Stimulated activated CD4-positive, alpha-beta T cell treated with anti-CD3 and anti-CD28 coated beads, TNF-alpha, amount 100 ng/mL, for 48 hours (primary cell): ENCODE measurements at places on chromosomes 6 and 20.

- DNase-seq = no peak
Observed at GRCh38 chr6:74458536-74458935, 747.3 kb downstream of the COL12A1 start.

GRCh38 chr20:49572857-49573256 is 4.9 kb upstream of the PTGIS start:
- no peak for DNase-seq

DNA sequence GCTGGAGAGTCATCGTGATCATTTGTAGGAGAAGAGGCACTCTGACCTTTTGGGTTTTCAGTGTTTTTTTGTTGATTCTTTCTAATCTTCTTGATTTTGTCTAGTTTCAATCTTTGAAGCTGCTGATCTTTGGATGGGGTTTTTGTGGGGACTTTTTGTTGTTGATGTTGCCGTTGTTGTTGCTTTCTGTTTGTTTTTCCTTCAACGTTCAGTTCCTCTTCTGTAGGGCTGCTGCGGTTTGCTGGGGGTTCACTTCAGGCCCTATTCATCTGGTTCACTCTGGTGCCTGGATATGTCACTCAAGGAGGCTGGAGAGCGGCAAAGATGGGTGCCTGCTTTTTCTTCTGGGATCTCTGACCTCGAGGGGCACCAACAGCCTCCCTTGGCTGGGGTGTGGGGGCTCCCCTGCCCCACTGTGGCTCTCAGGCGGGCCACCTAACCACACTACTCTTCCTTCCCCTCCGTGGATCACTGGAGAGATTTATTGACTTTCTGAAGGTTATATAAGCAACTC is 21.5 kb upstream of the TMEM244 start:
- DNase-seq = no peak

- no peak for DNase-seq
Observed at GRCh38 chr6:18585032-18585573, 198.0 kb downstream of the RNF144B start.

GRCh38 chr6:162726947-162727321 is 632 bp downstream of the PRKN start:
- no peak for DNase-seq

GRCh38 chr6:68756454-68757375 is 121.6 kb downstream of the ADGRB3 start:
- no peak for DNase-seq

DNA sequence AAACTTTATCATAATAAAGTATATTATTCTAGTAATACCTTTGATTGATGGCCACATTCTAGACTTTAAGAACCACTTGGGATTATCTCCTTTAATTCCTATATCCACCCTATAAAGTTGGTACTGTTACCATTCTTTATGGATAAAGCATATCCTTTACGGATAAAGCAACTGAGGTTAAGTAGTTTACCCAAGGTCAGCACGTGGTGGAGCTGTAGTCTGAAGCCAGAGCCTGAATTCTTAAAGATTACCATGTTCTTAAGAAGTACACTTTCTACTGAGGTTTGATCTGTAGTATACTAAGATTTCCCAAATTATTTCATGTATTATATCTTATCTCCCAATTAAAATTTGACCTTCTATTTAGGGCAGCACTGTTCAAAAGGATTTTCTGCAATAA is 3.0 kb upstream of the NCOA7 start:
- DNase-seq = no peak

DNA sequence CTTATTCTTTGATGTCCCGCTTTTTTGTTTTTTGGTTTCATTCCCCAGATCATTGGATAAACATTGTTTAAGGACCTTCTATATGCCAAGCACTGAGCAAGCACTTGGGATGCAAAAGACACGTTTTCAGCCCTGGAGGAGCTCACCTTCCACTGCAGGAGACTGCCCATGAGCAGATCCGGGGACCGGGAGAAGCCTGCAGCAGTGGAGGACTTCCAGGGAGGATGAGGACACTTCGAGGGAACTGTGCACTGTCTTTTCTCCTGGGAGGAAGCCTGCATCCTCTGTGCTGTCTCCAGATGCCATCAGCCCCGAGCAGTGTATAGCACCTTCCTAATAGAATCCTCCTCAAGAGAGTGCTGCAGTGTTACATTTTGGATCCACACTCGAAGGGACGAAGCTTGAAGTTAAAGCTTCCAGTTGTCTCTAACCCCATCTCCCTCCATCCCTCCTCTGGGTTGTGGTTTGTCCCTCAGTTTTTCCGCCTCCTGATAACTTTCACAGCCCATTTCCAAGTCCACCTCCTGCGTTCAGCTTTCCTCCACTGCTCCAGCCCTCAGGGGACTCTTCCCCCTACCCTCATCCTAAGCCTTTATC is 5.8 kb upstream of the KCNG1 start:
- DNase-seq = no peak

DNA sequence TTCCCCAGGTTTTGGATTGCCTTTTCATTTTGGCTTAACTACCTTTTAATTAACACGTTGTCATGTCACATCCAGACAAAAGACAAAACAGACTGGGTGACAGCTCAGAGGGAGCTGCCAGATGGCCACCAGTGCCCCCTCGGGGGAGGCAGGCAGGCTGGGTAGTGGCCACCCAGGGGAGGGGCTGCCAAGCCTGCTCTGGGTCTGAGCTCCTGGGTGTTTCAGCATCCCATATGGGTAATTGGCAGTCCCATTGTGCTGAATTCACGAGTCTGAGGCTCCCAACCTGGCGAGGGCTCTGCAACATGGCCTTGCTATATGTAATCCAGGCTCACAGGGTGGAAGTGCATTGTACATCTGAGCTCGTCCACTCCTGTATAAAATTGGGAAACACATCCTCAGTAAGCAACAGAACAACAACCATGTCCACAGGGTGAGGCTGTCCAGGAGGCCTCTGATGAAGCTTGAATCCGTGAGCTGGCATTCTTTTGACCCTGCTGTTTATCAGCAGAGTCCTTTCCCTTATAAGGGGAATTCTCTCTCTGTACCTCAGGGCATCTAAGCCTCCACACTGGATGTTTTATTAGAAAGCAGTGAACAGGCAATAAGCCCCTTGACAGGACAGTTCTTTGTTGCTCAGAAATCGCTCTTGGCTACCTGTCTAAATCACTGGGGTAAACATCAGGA is 111.7 kb upstream of the SLC22A23 start:
- DNase-seq = no peak

DNA sequence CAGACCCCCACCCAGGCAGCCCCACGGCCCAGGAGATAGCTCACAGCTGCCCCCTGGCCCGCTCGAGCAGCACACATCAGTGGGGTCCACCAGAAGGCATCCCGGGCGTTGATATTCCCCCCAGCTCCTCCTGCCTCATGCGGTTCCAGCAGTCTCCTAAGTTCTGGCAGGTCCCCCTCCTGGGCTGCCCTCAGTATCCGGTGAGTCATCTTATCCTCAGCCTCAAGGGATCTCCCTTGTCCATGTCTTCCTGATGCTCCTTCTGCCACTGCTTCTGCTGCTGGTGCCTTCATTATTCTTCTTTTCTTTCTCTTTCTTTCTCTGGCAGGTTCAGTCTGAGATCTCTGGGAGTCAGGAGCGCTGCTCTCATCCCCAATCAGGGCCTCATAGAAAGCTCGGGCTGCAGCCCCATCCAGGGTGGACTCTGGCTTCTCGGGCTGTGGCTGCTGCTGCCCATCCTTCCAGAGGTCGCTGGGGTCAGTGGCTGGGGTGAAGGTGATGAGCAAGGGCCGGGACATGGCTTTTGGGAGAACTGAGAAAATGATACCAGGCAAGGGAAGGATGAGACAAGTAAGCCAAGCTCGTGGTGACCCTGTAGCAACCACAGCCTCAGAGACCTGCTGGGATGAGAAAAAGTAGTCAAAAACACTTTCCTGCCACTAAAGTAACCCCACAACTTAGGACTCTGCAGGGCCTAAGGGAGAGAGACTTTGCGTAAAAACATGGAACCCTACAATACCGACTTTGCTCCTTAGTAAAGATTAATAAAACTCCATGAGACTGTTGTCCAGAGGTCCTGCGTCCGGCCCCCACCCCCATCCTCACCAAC is 622 bp downstream of the GPANK1 start:
- no peak for DNase-seq

- DNase-seq = no peak
Observed at GRCh38 chr6:161658211-161658610, 384.4 kb upstream of the AGPAT4 start.

GRCh38 chr6:108993876-108994275 is 100.8 kb downstream of the SESN1 start:
- no peak for DNase-seq

- DNase-seq = no peak
Observed at GRCh38 chr6:118313208-118313607, 234.9 kb upstream of the PLN start.

DNA sequence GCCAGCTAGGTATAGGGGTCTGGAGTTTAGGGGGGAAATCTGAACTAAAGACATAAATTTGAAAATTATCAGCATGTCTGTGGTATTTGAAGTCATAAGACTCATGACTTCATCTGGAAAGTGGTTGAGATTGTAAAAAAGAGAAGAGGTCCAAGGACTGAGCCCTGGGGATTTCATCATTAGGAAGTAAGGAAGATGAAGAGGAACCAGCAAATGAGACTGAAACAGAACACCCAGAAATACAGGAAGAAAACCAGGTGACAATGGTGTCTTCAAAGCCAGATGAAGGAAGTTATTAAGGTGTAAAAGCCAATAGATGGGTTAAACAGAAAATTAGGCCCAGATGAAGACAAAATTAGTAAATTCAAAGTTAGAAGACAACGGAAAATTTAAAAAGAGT is 49.1 kb upstream of the UBR2 start:
- no peak for DNase-seq

DNA sequence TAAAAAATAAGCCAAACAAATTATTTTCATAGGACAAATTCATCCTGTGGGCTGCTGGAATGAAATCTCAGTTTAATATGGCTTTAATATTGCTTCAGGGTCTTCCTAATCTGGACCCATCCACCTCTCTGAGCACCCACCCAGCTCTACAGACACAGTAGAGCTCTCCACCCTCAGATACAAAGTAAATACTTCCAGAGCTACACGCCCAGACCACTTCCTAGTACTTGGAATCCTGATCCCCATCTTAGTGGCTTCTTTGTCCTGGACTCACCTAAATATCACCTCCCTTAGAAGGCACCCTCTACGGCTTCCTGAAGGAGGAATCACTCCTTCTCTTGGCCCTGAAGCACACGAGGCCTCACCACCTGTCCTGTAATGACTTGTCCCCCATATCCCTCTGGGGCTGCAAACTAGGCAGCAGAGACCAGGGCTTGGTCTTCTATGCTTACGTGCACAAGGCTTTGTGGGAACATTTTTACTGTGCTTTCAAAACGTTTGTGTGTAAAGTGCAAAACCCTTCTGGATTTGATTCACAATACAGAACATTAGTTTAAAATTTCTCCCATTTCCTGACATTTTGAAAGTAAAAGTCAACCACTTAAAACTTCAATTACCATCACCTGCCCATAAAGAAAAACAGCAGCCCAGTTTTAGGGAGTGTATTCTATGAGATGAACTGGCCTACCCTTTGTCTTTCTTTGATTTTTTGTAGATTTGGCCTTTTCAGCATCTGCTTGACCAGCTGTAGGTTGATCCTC is 2.4 kb downstream of the CTCFL start:
- DNase-seq = no peak

DNA sequence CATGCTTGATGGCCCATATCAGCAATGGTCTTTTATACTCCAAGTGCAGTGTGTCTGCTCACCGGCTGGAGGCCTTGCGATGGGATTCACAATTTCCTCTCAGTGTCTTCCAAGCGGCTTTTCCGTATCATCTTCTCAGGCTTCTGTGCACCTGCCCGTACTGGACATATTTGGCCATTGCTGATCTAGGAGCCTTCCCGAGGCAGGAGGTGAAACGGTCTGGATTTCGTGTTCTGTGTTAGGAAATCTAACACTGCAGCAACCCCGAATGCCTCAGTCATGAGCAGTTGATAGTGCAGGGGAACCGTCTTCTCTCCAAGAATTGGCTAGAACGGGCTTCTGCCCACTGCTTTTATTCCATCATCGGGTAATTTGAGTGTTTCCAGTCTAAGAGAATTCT is 60.5 kb downstream of the PPP1R14C start:
- no peak for DNase-seq

DNA sequence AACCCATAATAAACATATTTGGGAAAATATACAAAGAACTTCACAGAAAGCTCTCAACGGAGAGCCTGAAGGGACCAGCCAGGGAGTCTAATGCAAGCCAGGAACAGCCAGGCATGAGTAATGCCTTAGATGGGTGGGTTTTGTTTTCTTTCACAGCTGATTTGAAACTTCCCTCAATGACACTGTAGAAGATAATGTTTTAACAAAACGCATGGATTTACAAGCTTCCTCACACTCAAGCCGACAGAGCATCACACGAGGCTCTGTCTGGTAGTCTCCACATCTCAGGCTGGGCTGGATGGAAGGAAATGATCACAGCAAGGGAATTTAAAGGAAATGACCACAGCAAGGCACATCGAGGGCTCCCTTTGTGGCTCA is 113.9 kb downstream of the GMPR start:
- no peak for DNase-seq

- DNase-seq = no peak
Observed at GRCh38 chr20:40451552-40451951, 237.5 kb downstream of the MAFB start.

DNA sequence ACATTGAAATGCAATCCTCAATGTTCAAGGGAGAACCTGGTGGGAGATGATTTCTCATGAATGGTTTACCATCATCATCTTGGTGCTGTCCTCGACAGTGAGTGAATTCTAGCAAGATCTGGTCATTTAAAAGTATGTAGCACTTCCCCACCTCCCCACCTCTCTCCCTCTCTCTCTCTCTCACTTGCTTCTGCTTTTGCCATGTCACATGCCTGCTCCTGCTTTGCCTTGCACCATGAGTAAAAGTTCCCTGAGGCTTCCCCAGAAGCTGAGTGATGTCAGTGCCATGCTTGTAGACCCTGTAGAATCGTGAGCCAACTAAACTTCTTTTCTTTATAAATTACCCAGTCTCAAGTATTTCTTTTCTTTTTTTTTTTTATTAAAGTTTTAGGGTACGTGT is 60.5 kb downstream of the DST start:
- DNase-seq = no peak

DNA sequence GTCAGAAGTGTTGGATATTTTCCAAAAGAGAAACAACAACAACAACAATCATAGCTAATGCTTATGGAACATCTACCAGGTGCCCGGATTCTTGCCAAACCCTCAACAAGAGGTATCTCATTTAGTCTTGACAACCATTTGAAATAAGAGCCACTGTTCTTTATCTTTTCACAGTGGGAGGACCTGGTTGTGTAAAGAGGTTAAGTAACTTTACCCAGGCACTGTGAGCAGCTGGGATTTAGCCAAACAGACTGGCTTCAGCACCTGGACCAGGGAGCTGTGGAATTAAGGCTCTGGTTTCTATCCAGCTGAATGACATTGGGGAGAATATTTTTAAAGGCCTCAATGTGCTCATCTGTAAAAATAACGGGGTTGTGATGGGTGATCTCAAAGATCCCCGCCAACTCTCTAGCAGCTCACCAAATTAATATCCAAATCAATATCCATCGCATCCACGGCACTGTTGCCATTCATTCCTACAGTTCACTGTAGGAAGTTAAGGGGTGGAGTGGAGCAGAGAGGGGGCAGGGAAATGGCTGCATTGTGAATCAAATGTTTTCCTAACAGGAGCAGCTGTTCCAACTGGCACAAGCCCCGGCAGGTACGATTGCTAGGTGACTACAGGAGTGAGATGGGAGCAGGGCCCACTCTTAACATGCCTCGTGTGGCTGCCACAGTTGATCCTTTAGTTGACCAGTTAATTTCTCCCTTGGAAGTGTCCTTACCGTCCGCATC is 61.8 kb downstream of the GCNT2 start:
- DNase-seq = no peak
